ENCODE measurements at places on chromosomes 5 and 9. TPM values are rescaled to one million over a fixed set of nuclear protein-coding genes. Genes with fewer than 3 reads are reported as not detected.

DNA sequence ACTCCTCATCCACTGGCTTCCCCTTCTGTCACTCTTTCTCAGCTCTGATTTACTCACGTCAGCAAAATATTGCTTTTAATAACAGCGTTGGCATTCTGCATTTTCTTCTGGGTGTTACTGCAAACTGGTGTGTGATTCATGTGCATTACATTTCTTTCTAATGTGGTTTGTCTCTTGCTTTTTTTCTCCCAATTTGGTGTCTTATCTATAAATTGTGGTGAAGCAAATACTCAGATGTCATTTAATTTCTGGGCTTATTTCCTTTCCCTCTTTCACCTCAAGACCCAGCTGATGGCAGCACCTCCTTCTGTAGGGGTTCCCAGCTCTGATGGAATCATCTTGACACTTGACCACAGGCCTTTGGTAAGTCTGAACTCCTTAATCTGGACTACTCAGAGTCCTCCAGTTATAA, 180.7 kb upstream of the ZNF618 start:
- H3K27ac ChIP-seq = no peak overlapping the region
- no peaks in the 10 kb centered on the region for H3K27me3 ChIP-seq
- H3K4me1 ChIP-seq = no peaks in the 10 kb centered on the region
- H3K4me3 ChIP-seq = no peak overlapping the region

Gene GPSM1
- 18.0 TPM for total RNA-seq

Gene SOX30
- not detected for total RNA-seq

DNA sequence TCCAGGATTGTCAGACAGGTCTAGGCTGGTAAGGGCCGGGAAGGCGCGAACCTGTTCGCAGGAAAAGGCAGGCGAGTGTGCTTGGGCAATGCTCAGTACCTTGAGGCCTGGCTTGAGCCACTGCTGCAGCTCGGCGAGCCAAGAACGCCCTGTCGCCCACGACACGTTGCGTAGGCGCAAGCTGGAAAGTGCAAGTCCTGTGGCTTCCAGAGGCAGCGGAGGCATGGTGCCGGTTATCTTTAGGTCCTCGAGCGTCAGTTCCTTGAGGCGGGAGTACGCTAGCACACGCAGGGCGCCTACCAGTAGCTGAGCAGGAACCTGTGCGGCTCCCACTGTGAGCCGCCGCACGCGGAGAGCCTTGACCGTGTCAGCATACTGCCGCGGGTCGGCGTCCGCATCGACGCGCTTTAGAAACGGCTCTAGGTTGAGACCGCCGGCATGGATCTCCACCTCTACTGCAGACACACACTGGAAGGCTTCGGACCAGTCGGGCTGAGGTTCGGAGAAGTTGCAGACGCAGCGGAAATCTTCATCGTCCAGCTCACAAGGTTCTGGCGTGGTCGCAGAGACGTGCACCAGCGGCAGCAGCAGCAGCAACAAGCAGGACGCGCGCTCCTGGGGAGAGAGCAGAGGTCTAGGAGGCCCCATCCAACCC, 482 bp downstream of the CD14 start:
- no peak for DNase-seq
- no peak overlapping the region for H3K27ac ChIP-seq
- no peaks in the 10 kb centered on the region for H3K36me3 ChIP-seq
- H3K4me3 ChIP-seq = no peak overlapping the region

Gene ARHGEF37
- 1.8 TPM for total RNA-seq
